C1 segment of cervical spinal cord (tissue), 14 donors: ENCODE measurements at places on chromosomes 5 and 9.

DNA sequence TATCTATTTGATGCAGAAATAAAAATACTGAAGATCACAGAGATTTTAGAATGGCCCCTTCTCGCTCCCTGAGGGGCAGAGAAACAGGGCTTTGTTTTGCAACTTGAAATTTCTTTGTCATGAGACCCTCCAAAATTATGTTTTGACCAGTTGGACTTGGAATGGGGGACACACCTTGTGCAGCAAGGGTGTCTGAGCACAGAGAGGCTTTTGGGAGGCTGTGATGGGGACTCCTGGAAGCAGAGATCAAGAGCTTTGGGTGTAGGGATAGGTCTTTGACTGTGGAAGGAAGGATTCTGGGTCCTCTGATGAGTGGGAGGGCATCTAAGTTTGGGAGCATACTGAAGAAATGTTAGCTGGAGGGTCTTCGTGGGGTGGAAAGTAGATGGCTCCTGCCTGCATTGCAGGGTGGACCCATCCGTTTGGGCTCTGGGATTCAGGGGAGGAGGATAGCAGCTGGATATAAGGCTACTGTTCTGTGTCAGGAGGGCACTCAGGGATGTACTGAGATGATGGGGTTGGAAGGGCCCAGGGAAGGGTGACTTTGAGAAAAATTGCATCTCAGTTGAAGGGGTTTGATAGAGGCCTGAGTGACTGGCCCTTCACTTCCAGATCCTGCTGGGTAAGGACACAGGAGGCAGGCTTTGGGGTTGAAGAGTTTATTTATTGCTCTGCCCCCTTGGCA, 1.8 kb upstream of the MYORG start:
- no peak for DNase-seq

DNA sequence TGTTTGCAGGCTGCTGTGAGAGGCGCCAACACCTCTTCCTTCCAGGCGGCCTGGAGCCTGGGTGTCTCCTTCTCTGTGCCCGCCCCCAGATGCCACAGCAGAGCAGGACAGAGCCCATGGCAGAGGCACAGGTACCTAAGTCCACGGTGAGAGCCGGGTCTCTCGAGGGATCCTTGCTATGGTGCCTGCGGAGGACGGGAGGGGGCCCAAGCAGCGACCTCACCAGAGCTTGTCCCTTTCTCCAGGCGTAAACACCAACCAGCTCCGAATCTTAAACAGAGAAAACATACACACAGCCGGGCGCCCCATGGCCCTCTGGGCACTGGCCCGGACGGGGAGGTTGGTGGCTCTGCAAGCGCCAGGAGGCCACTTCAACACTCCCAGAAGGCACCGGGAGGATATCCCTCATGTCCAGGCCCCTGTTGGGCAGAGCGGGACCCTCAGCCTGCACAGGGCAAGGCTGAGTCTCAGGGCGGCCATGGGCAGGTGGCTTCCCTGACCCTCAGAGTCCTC, 11.8 kb downstream of the CCDC187 start:
- no peak for DNase-seq

DNA sequence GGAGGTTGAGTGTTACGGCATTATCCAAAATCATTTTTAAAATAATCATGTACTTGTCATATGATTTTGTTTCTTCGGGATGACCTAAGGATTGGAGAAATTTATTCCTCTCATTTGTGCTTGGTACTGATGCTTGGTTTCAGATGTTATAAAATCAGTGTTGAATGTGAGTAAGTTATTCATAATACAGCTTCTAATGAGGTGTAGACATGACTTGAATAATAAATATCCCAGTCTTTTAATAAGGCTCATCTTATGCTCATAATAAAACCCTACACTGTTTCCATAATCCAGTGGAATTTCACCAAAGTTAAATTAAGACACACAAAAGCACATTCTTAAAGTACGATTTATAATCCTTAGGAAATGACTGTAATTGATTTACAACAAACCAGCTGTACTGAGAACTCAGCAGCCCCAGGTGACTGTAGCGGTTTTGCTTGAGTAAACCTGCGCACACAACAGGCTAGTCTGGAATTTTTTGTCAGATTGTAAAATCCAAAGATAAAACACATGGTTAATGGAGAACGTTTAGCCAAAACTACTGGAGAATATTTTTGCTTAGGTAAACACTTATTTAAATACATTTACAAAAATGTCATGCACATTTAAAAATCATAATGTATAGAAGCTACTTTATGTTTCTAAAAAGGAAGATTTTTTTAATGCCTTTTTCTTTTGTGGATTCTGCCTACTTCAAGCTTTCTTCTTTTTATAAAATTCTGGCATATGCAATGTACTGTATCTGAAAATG, 609.8 kb upstream of the GRAMD2B start:
- DNase-seq: no peak

GRCh38 chr5:171597946-171598640, 178.6 kb downstream of the FGF18 start:
- no peak for DNase-seq

DNA sequence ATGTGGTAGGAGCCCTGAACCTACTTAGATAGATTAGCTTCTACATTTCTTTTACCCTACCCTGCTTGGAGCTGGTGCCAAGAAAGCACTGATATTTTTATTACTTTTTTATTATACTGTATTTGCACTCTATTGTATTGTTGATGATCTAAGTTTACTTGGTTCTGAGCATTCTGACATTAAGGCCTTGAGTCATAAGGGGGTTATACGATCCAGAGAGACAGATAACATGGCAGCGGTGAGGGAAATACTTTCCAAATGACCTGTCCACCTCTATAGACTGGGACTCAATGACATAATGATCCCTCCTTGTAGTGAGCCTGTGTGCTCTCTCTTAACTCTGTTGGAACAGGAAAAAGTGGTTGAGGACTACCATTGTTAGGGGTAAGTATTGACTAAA, 176.3 kb downstream of the MAN2A1 start:
- DNase-seq: no peak

GRCh38 chr5:172353846-172354245, 70.3 kb upstream of the UBTD2 start:
- DNase-seq: no peak

DNA sequence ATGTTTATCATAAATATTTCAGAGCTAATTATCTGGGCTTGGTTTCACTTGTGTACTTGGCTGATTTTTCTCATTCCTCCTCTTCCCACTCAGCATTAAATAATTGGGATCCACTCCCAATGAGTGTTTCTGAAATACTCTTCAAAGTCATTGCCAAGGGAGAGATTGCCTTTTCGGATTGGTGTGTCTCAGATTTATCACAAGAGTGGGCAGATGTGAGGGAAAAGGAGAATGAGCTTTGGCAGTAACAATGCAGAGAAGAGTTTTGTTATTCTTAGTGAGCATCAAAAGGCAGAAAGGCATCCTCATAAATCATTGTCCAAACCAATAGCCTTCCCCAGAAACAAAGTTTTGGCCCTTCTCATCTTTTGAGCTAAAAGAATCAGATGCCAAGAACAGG, 79.2 kb downstream of the SEMA5A start:
- no peak for DNase-seq

DNA sequence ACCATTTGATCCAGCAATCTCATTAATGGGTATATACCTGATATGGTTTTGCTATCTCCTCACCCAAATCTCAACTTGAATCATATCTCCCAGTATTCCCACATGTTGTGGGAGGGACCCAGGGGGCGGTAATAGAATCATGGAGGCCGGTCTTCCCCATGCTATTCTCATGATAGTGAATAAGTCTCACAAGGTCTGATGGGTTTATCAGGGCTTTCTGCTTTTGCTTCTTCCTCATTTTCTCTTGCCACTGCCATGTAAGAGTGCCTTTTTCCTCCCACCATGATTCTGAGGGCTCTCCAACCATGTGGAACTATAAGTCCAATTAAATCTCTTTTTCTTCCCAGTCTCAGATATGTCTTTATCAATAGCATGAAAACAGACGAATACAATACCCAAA, 74.5 kb upstream of the APC start:
- DNase-seq: no peak

- no peak for DNase-seq
These were observed 75.4 kb downstream of the BNC2 start for GRCh38 chr9:16794871-16795639.

DNA sequence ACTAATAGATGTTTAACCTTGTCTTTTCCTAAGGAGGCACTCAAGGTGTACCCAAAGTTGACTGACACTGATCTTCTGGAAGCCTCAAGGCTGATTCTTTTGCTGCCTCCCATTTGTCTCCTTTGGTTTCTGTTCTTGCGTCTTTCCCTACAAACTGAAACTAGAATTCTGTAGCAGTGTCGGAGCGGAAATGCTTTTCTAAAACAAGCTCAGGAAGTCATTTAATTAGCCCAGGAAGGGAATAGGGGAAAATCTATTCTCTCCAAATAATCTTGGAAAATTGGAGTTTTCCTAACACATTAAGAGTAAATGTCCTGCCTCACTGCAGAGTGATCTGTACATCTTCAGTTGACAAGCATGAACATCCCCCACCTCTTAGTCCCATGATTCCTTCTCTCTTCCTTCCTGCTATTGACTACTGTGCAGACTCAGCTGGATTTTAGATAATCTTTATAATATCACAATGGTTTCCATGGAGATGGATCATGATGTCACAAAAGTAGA, 182.7 kb downstream of the NR3C1 start:
- no peak for DNase-seq

GRCh38 chr9:136372561-136373299, 739 bp downstream of the CARD9 start:
- peak; percentile 12 for DNase-seq

DNA sequence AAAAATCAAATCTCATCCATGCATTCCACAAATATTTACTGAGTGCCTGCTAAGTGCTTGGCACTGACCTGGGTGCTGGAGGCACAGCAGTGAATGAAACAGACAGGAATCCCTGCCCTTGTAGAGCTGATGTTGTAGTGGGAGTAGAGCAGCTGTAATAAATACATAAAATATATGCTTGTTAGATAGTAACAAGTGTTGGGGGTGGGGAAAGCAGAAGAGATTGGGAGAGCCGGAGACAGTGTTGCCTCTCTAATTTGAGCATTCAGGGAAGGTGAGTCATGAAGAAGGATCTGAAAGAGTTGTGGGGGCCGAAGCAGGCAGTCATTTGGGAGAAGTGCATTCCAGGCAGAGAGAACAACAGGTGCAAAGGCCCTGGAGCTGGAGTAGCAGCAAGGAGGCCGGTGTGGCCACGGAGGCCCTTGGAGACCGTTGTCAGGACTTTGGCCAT, 97.9 kb downstream of the ZNF618 start:
- DNase-seq: no peak

GRCh38 chr5:105956456-105957196, 1714.1 kb downstream of the EFNA5 start:
- no peak for DNase-seq

DNA sequence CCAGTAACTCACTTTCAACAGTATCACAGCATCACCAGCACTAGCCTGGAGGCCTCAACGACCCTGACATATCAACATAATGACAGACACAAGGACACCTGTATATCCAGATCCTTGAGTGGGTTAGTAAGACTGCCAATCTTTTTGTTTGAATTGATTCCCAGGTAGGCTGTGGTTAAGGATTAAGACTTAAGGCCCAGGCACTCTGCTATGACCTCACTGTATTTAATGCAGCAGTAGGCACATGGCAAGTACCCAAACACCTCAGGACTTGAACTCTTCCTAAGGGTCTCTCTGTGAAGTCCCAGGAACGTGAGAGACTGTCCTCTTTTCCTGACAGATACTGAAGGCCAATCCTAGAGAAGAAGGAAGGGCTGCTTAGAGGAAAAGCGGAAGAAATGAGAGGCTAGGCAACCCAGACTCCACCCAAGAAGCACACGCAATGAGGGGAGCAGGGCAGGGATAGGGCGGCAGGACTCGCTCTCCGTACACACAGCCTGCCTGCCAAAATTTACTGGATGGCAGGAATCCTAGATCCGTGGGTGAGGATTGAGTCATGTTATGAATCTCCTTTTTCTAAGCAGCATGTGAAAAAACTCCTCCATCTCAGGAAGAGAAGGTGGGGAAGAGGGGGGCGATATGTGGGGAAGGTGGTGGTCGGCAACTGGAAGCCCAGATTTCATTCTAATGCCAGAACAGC, 93.4 kb downstream of the SIL1 start:
- peak; percentile 88 for DNase-seq

DNA sequence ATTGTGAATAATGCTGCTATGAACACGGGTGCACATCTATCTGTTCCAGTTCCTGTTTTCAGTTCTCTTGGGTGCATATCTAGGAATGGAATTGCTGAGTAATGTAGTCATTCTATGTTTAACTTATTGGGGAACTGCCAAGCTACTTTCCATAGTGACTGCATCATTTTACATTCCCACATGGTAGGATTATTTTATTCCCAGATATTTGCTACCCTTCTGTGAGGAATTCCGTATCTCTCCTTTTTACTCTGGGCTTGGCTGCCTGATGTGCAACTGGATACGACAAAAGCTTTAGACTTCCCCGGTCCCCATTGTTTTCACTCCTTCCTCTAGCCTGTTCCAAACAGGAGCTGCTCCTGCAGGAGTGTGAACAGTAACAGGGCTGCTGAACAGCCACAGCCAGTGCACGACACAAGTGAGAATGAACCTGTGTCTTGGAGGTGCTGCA, 7.2 kb downstream of the TAS2R1 start:
- DNase-seq: no peak
